ENCODE measurements at places on chromosomes 2 and 18. TPM values are rescaled to one million over a fixed set of nuclear protein-coding genes. Genes with fewer than 3 reads are reported as not detected.

DNA sequence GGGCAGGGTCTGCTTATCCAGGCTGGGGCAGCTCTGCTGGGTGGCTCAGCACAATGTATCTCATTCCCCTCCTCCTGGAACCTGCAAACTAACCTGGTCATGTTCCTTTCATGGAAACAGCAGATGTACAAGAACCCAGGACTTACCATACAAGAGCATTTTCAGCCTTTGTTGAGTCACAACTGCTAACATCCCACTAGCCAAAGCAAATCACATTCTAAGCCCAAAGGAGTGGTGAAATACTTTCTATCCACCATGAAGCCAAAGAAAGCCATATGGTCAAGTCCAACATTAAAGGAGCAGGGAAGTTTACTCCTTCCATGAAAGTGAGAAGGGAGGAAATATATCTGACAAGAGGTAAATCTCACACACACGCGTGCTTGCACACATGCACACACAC, 163.0 kb downstream of the IRS1 start:
- H3K36me3 ChIP-seq: no peaks in the 10 kb centered on the region
- H3K4me1 ChIP-seq: peaks cover 4% of the 10 kb centered on the region
- no peaks in the 10 kb centered on the region for H3K27me3 ChIP-seq
- DNase-seq: no peak
- no peak overlapping the region for H3K27ac ChIP-seq
- no peak overlapping the region for H3K4me3 ChIP-seq

The RTKN gene
- total RNA-seq: 17.0 TPM

DNA sequence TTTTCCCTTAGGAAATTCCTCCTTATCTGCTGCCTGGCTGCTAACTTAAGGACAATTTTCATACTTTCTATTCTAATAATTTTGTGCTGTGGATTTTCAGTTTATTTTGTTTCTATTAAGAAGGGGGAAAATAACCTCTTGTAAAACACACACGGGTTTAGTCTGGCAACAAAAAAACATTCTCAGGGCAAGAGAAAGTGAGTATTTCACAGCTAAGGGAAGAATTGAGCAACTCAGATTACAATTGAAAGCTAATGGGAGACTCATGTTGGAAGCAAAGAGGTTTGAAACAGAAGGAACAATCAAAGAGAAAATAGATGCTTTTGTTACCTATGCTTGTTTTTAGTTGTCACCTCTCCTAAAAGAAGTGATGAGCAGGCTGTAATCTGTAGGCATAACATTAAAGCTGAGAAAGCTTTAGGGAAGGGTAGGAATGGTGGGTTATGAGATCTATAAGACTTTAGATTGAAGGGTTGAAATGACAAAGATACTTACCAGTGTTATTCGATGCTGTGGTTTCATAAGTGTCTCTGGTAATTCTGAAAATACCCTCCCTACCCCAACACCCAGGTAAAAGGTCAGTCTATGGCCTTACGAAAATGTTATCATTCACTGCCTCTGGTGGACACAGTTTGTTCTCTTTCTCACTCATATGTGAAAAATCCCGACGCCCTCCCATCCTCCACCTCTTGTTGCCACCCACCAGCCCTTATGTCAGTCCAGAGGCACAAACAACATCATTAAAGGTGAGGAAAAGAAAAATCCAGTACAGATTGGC, 510.9 kb downstream of the TXNL1 start:
- H3K27ac ChIP-seq: no peak overlapping the region
- DNase-seq: no peak

- H3K4me3 ChIP-seq: no peak overlapping the region
- no peak overlapping the region for H3K27ac ChIP-seq
- H3K4me1 ChIP-seq: no peaks in the 10 kb centered on the region
- no peak for DNase-seq
- no peaks in the 10 kb centered on the region for H3K27me3 ChIP-seq
These were observed 3.8 kb downstream of the ANKRD12 start for GRCh38 chr18:9140381-9140780.

The RBBP8 gene
- 7.5 TPM for total RNA-seq

DNA sequence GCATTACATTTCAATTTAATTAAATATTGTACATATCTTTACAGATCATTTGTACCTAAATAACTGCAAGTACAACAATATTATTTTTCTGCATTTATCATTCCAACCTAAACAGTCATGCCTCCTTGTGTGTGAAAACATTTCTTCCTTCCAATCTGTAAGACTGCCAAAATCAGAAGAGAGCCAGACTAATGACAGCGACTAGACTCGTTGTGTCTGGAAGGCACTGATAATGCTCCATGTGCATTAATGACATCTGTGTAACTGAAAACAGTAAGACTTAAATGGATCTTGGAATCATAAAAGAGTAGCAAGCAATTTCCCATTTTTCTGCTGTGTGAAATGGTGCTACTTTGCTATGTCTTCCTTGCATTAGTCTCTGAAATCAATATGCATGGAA, 278.0 kb upstream of the DSEL start:
- H3K36me3 ChIP-seq: no peaks in the 10 kb centered on the region
- no peaks in the 10 kb centered on the region for H3K4me1 ChIP-seq
- no peak overlapping the region for H3K4me3 ChIP-seq
- no peak for DNase-seq

GRCh38 chr2:181203916-181204315, 223.5 kb downstream of the UBE2E3 start:
- H3K27ac ChIP-seq: no peak overlapping the region
- no peak overlapping the region for H3K4me3 ChIP-seq
- H3K27me3 ChIP-seq: no peaks in the 10 kb centered on the region
- no peaks in the 10 kb centered on the region for H3K36me3 ChIP-seq
- no peak for DNase-seq

DNA sequence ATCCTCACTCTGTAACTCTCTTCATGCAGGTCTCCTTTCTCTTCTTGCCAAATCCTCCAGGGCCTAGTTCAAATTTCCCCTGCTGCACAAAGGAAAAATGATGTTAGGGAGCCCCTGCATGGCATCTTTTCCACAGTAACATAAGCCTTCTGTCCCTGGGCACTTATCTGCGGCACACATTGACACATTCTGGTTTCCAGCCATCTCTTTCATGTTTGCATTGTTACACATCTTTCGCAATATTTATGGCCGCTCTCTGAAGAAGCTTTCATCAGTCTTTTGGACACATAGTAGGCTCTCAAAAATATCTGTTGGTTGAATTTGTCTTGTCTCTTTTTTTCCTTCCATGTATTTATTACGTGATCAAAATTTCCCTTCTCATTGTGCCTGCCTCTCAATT, 1806.1 kb upstream of the PIK3C3 start:
- no peak for DNase-seq
- H3K4me1 ChIP-seq: no peaks in the 10 kb centered on the region
- no peaks in the 10 kb centered on the region for H3K36me3 ChIP-seq
- H3K27me3 ChIP-seq: no peaks in the 10 kb centered on the region
- H3K27ac ChIP-seq: no peak overlapping the region
- H3K4me3 ChIP-seq: no peak overlapping the region

- no peak for DNase-seq
- H3K36me3 ChIP-seq: no peaks in the 10 kb centered on the region
- H3K27me3 ChIP-seq: peaks cover 5% of the 10 kb centered on the region
- H3K27ac ChIP-seq: no peak overlapping the region
These were observed 262.9 kb downstream of the AFF3 start for GRCh38 chr2:99879481-99879880.

DNA sequence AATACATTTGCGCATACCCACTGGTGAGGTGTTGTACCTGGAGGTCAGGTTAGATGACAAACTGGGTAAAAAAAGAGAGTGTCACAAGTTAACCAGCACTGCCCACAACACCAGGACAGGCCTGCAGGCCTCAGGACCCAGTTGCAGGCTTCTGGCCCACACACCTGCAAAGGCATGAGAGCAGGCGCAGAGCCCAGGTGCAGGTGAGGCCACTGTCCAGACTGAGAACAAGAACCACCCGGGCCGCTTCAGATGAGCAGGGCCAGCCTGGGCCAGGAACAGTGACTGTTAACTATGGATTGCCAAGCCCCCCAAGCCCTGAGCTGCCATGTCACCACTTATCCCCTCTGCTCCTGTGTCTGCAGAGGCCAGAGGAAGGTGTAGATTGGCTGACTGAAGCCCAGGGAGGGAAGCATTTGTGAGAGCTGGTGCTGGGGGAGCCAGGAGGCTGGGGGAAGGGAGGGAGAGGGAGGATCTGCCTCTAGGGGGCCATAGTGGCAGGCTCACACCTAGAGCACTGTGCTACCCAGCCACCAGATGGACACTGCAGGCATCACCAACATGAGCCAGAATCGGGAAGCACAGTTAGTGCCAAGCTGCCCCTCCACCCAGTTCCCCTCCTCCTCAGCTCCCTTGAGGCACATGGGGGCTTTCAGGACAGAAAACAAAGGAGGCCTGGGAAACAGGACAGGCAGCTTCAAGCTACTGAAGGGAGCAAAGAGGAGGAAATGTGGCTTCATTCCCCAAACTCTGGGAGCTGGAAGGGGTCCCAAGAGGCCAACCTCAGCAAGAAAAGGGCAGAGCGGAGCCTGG, 35.4 kb downstream of the SFXN5 start:
- no peaks in the 10 kb centered on the region for H3K36me3 ChIP-seq
- DNase-seq: no peak
- no peak overlapping the region for H3K27ac ChIP-seq
- H3K27me3 ChIP-seq: no peaks in the 10 kb centered on the region
- H3K4me3 ChIP-seq: no peak overlapping the region
- H3K4me1 ChIP-seq: no peaks in the 10 kb centered on the region
